ENCODE measurements at places on chromosomes 3 and 15.

GRCh38 chr3:126962756-126963155, 20.2 kb upstream of the PLXNA1 start:
- DNase-seq, result no peak

DNA sequence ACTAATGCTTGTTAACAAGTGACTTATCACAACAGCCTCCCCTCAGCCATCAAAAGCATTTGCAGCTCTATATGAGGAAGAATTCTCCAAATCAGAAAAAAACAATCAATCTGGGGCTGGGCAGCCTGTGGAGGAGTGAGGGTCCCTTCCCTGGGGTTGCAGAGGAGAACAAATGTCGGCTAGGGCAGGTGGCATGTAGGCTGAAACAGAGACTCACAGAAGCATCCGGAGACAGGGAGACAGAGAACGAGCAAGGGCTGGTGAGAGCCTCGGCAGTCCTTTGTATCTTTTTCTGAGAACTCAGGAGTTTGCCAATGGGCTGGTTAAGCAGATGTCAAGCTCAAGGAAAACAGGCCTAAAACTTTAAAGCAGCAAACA, 15.8 kb downstream of the ITGA11 start:
- no peak for DNase-seq

DNA sequence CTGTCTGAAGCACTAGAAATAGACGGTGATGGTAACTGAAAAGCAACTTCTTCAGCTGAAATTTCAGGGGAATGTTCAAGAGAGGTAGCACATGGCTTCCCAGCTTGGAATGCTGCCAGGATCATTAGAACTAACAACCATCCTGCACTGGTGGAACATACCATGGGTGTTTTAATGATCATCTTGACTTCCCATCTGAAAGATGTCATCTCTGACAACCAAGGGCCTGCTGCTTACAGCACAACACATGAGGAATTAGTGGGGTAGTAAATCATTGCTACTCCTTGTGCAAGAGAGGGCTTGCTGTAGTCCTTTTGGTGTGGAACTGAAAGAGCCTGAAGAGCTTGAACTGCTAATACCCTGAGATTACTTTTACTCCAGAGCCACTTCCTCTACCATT, 853.7 kb downstream of the MCTP2 start:
- DNase-seq, result no peak

GRCh38 chr3:39533226-39533625, 65.7 kb downstream of the MOBP start:
- no peak for DNase-seq

DNA sequence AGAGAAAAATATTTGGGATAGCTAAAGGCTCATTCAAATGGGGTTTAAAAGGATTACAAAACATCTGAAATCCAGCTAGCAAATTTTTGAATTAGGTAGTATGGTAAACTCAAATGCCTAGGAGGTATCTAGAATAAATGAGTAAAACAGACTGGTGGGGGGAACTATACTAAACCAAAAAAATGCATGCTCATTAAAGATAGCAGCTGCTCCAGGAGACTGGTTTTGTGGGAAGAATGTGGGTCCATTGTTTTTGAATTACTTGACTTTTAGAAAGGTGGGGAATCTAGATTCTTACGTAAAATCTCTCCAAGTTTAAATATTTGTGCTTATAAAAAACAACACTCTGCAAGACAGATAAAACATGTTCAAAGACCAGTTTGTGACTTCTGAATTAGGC, 73.8 kb downstream of the LEKR1 start:
- DNase-seq, result no peak

- no peak for DNase-seq
Measured at GRCh38 chr15:78873793-78874765, 1.4 kb downstream of the MORF4L1 start.

DNA sequence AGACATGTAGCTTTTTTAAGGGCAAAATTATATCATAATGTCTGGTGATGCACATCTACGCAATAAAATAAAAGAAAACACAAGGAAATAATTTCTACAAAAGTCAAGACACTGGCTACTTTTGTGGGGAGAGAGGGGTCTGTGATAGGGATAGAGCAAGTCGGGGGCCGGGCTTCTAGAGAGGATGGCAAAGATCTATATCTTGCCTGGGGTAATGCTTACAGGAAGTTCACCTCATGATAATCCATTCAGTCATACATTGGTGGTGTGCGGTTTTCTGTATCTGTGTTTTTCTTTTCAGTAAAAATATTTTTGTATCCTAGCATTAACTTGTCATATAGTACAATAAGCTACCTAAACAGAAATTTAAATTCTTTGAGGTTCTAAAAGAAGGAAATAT, 178.8 kb downstream of the ARRDC4 start:
- DNase-seq, result no peak

DNA sequence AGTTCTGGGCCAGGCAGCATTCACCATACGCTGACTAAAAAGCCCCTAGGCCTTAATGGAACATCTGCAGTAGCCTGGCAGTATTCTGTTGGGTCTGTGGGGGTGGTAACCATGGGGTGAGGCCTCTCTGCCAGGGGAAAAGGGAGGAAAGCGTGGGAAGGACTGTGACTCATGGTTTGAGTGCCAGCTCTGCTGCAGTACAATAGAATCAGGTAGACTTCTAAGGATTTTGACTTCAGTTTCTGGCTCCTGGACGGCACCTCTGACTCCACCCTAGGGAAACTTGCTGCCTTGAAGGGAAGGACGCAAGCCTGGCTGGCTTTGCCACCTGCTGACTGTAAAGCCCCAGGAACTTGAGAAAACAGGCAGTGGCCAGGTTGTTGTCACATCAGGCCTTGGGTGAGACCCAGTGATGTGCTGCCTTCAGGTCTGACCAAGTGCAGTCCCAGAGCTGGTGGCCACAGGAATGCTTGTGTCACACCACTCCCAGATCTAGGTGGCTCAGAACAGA, 148.6 kb downstream of the SUCNR1 start:
- no peak for DNase-seq

DNA sequence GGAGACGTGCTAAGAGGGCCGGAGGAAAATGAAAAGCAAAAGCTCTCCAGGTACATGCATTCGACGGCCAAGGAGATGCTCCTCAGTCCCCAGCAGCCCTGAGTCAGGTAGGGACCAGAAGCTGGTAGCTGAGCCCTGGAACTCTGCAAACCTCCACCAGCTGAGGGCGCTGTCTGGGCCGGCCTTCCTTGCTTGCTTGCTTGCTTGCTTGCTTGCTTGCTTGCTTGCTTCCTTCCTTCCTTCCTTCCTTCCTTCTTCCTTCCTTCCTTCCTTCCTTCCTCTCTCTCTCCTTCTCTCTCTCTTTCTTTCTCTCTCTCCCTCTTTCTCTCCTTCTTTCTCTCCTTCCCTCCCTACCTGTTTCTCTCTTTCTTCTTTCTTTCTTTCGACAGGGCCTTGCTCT, 94.6 kb upstream of the RASGRF1 start:
- no peak for DNase-seq

DNA sequence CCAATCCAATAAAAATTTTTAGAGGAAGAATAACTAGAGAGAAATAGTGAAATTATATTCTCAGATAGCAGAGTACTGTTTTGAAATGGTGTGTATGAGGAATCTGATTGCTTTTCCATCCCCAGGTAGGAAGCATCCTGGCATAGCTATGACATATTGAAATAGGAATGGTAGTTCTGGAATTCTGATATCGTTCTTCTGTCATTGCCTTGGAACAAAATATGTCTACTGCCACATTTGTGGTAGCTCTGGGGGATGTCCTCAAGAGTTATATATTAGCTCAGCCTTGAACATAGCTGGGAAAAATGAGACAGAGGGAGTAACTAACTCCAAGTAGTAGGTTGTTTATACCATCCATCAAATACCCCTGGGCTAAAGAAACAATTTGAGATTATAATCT, 950.7 kb downstream of the MCTP2 start:
- DNase-seq, result no peak

- no peak for DNase-seq
Measured at GRCh38 chr3:149118724-149119123, 10.7 kb upstream of the HPS3 start.

- DNase-seq, result no peak
Measured at GRCh38 chr3:185717121-185717520, 107.7 kb downstream of the IGF2BP2 start.

- DNase-seq, result no peak
Measured at GRCh38 chr15:72722071-72722696, 36.2 kb downstream of the BBS4 start.

DNA sequence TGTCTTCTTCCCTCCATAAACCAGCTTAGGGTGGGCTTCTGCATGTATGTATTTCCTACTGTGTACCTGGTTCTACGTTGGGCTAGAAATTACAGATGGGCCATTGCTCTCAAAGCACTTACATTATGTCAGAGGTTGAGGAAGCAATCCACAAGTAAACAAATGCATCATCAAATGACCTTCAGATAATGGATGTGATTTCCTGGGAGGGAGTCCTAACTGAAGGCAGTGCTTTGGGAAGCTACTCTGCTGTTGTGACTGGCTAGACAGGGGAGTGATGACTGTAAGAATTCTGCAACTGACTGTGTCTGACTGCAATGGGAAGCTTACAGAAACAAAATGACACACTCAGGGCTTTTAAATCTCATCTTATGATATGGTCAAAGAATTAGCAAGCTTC, 71.0 kb upstream of the PRR23E start:
- DNase-seq, result no peak

DNA sequence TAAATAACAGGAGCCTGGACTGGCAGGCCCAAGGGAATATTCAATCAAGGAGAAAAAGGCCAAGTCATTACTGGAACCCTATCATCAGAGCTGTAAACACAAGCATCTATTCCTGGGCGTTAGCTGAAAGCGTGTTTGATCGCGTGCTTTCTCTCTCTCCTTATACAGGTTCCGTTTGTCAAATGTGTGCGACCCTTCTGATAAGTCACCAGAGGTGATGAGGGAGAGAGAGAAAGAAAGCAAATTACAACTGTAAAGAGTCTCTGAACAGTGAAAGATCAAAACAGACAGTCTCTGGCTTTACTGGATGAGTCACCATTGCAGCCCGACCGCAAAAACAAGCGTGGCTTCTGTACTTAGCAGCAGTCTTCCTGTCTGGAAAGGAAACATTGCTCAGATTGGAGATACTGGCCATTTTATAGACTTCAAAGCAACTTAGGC, 39.5 kb upstream of the TPRG1 start:
- peak; percentile 42 for DNase-seq

- DNase-seq, result peak; percentile 6
Measured at GRCh38 chr15:25250011-25250596, 188.7 kb downstream of the UBE3A start.

DNA sequence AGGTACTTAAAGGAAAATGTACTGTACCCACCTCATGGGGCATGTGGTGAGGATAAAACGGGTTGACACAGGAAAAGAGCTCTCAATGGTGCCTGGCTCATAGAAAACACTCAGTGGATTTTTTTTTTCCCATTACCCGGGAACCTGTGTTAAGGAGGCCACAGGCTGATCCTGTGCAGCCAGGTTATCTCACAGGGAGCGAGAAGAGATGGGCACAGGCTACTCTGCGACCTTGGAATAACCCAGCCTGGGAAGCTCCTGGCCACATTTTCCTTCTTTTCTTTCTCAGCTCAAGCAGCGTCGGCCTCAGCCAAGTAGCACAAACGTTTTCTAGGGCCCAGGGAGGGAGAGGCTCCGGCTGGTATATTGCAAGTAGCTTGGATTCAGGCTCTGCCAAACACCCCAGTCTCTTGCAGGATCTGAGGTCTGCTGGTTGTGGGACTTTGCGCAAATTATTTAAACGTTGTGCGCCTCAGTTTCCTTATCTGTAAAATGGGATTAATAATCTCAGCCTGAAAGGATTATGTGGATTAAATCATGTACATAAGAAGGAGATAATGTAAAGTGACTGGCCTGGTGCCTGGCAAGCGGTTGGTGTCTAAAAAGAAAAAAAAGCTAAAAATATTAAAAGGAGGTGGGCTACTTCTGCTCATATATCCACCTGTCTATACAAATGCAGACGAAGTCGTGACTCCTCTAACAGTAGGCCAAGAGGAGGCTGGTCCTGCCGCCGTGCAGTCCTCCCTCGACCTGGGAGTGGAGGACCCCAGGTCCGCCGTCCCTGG, 2.2 kb downstream of the FURIN start:
- DNase-seq, result no peak

DNA sequence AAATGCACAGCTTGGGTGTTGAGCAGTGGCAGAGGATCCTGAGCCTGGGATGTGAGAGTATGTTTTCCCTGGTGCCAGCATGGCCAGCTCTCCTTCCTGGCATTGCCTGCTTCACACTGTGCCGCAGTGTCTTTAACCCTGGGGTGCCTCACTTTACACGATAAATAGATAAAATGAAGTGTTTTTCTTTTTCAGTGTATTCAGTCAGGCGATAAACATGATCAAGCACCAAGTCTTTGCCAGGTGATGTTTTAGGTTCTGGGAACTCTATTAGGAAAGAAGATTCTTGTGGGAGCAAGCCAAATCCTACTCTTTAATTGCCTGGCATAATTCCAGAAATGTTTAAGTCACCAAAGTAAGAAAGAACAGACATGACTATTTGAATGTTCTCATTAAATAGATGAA, 14.0 kb downstream of the ABHD6 start:
- no peak for DNase-seq
